Muscle of back (tissue), 13 donors: ENCODE measurements at places on chromosomes 5 and 9. TPM values are rescaled to one million over a fixed set of nuclear protein-coding genes. Genes with fewer than 3 reads are reported as not detected.

The TEX48 gene
- polyA plus RNA-seq: not detected

The HSPA5 gene
- polyA plus RNA-seq: 173 TPM

The ALG2 gene
- 20.0 TPM for polyA plus RNA-seq

The PCDHGB3 gene
- 1.3 TPM for polyA plus RNA-seq

The ANKRD34B gene
- polyA plus RNA-seq: 0.49 TPM

The CREB3 gene
- 21.4 TPM for polyA plus RNA-seq

The PRR16 gene
- 21.3 TPM for polyA plus RNA-seq

The ZBED3 gene
- 12.0 TPM for polyA plus RNA-seq

The MYOT gene
- 384 TPM for polyA plus RNA-seq
